ENCODE measurements at places on chromosomes 1 and 21.
A peak's percentile ranks its signal among the peaks of the same experiment; 100 is the strongest.

GRCh38 chr1:16727190-16728111, 12.9 kb upstream of the RNU1-4 start:
- DNase-seq = no peak

DNA sequence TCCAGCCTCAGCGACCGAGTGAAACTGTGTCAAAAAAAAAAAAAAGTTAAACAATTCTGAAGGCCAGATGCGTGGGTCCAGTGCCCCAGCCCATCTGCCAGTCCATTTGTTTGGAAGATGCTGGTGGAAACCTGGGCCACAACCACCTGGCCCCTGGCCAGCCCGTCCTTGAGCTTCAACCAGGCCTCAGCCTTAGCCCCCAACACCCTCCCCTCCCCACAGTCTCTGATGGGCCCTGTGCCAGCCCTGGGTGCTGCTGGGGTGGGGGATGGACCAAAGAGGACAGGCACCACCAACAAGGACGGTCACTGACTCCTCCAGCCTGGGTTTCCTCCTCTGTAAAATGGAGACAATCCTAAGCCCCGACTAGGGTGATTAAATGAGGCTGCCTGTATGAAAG, 19.6 kb upstream of the PLEKHG5 start:
- no peak for DNase-seq

- DNase-seq = no peak
Measured at GRCh38 chr1:67404212-67404620, 26.0 kb downstream of the SERBP1 start.

GRCh38 chr21:29233611-29234540, 64.8 kb upstream of the BACH1 start:
- DNase-seq = peak; percentile 18

- DNase-seq = no peak
Measured at GRCh38 chr1:57101209-57101608, 135.4 kb upstream of the C8B start.

- no peak for DNase-seq
Measured at GRCh38 chr21:45078371-45078770, 4.0 kb downstream of the ADARB1 start.
